ENCODE measurements at places on chromosomes 2 and 18.

GRCh38 chr2:112634874-112635157 is 10.9 kb upstream of the SLC20A1 start:
- DNase-seq = no peak

GRCh38 chr2:72010647-72011369 is 136.9 kb downstream of the CYP26B1 start:
- DNase-seq = no peak

- DNase-seq = no peak
Measured at GRCh38 chr2:216871333-216871934, 11.6 kb upstream of the TNP1 start.

DNA sequence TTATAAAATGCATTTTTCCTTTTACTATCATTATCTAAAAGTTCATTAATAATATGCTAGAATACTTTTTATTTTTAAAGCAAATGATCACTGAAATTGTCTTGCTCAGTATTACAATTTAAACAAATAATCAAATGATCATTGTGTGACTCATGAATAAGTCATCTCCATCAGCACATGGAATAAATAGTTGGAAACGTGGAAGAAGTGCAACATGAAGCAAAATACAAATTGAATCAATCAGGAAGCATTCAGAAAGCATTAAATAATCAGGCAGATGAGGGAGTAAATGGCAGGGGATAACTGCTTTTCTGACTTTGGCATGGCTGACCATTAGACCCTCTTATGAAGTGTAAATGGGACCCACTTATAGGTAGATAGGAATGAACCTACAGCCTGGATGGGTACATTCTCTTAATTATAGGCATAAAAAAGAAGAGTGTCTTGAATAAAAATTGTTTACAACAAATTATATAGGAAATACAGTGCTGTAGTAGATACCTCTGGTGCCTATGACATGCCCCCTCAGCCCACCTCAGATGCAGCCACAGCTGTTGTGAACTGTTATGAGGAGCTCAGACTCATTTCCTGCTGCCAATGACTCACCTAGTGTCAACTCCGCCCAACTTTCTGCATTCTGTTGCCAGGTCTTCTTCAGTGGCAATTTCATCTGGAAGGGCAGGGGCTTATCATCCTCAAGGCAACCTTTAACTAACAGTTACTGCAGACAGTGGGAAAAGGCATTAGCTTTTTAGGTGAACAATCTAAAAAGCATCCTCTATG is 936.0 kb downstream of the TRIB2 start:
- no peak for DNase-seq

- DNase-seq = no peak
Measured at GRCh38 chr2:196247114-196247975, 76.0 kb upstream of the STK17B start.

DNA sequence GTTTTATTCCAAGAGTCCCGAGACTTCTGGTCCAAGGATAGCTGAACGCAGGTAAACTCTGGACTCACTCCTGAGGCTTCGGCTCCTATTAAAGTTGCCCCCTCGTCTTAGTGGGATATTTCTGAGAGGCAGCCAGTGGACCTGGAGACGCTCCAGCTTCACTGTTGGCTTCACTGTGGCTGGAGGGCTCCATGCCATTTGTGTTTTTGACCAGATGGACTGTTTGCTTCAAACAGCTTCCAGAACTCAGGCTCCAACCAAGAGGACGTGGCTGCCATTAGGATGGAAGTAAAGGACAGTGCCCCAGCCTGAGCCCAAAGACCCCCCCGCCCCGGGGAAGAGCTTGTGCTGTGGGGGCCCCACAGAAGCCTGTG is 94.4 kb upstream of the LDAH start:
- DNase-seq = no peak

DNA sequence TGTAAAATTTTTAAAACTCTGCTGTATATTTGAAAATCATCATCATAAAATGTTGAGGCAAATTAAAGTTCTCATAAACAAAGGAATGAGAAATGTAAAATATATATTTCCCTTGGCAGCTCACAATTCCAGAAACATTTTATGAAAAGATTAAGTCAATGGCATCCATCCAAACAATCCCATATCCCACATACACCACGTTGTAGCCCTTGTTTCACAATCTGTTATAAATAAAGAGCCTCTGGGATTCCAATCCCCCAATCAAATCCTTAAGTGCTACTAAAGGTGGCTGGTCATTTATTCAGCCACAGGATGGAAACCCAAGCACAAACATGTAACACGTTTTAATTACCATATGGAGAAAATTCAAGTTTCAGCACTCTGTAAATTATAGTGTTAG is 51.7 kb downstream of the GFPT1 start:
- no peak for DNase-seq

- DNase-seq = no peak
Measured at GRCh38 chr2:67256892-67257291, 140.2 kb upstream of the ETAA1 start.

Measured in activated CD8-positive, alpha-beta memory T cell treated with anti-CD3 and anti-CD28 coated beads for 48 hours (primary cell).